Stimulated activated CD8-positive, alpha-beta memory T cell treated with anti-CD3 and anti-CD28 coated beads, Interleukin-12 subunit alpha, Interleukin-12 subunit beta, amount 100 ng/mL, for 1 hour (primary cell): ENCODE measurements at places on chromosomes 2 and 18.

- no peak for DNase-seq
Measured at GRCh38 chr2:111048856-111049768, 71.6 kb upstream of the BCL2L11 start.

DNA sequence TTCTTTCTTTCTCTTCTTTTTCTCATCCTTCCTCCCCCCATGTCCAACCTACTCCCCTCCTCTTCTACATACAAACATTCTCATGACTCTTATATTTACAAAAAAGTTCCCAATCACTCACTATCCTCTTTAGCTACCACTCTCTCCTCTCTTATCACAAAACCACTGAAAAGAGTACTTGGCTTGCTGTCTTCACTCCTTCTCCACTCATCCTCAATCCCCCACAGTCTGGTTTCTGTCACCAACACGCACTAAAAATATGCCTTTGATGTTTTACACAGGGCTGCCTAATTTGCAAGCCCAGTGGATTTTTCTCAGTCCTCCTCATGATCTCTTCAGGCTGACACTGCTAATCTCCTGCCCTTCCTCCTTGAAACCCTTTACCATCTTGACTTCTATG is 159.5 kb downstream of the TNS1 start:
- no peak for DNase-seq

GRCh38 chr18:56291294-56291693 is 347.1 kb downstream of the TXNL1 start:
- DNase-seq = no peak

GRCh38 chr18:11392292-11392691 is 217.1 kb upstream of the SLC35G4 start:
- no peak for DNase-seq

DNA sequence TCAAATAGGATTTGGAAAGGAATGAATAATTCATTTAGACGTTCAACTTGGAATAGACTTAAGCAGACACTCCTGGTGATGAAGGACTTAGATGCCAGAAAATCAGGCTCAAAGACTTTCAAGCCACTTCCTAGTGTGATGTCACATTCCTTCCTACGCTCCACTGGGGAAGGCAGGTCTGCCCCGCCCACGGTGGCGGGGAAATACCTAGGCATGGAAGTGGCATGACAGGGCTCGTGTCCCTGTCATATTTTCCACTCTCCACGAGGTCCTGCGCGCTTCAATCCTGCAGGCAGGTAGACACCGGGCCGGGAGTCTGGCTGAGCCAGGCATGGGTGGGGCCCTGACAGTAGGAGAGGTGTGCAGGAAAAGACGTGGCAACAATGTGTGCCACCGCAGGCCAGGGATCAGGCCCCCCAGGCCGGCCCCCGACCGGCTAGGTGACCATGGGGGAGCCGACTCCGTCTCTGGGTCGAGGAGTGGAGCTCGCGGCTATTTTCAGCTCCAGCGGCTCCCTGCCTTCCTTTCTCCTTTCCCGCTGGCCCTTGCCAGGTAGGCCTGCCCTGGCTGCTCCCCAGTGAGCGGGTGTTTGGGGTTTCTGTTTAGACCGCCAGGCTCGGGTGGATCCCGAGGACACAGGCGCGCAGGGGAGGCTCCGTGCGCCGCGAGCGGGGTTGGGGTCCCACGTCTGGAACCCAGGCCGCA is at the start of gene IL1RL2:
Gene IL1RL2, plus strand, starts transcription at position 233 of the 705 bp plus-strand sequence. CDS start 845 bp downstream, outside the sequence.
- no peak for DNase-seq

GRCh38 chr2:190575263-190575662 is 40.7 kb upstream of the NEMP2 start:
- no peak for DNase-seq

GRCh38 chr2:72006188-72006736 is 141.4 kb downstream of the CYP26B1 start:
- no peak for DNase-seq

GRCh38 chr2:96117701-96118588 is 1.6 kb upstream of the ADRA2B start:
- no peak for DNase-seq

- no peak for DNase-seq
Measured at GRCh38 chr18:73908323-73908722, 239.3 kb downstream of the FBXO15 start.

GRCh38 chr2:119700866-119701265 is 21.9 kb downstream of the TMEM177 start:
- DNase-seq = no peak

- DNase-seq = no peak
Measured at GRCh38 chr2:236177604-236177966, 9.4 kb upstream of the GBX2 start.

DNA sequence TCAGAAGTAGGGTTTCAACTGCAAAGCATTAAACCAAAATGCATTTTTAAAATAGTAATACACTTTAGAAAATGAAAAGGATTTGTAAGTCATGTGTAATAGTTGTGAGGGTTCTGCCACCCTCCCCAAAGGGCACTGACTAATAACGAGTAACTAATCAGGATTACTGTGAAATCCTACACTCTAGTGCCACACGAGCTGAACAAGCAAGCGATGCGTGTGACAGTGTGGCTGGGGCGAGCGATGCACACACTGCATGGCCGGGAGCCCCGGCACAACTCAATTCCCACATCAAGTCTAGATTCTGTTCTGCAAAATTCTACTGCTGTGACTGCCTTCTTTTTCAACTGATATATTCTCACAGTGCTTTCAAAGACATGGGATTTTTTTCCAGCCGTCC is 156.4 kb downstream of the SEPTIN10 start:
- DNase-seq = no peak

DNA sequence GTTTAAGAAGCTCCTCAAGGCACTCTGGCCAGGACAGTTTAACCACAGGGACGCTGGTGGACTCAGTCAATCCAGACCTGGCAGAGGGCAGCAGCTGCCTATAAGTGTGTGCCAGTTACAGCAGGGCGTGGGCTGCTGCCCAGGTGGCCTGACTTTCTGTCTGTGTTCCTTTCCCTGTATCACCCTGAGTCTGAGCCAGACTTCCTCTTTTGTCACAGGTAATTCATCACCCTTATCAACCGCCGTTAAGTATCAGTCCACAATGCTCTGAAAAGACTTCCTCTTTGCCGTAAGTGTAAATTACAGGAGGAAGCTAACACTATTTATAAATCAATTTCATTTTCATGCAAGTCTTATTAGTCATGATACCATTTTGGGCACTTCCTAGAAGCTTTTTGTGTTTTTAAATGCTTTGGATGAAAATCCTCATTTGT is 7.0 kb downstream of the LPIN1 start:
- no peak for DNase-seq

GRCh38 chr2:15667809-15668556 is 76.3 kb downstream of the DDX1 start:
- DNase-seq = no peak

GRCh38 chr2:135248611-135249010 is 196.5 kb downstream of the RAB3GAP1 start:
- DNase-seq = no peak
